Posterior vena cava (tissue), 2 donors: ENCODE measurements at places on chromosomes 6 and 20. TPM values are rescaled to one million over a fixed set of nuclear protein-coding genes. Genes with fewer than 3 reads are reported as not detected.

Gene TCP11
- total RNA-seq, result not detected

Gene BPIFB4
- total RNA-seq, result not detected

Gene BRPF3
- 16.2 TPM for total RNA-seq

Gene MYCT1
- 13.2 TPM for total RNA-seq

Gene WDR27
- 17.1 TPM for total RNA-seq

Gene PXMP4
- 9.0 TPM for total RNA-seq

DNA sequence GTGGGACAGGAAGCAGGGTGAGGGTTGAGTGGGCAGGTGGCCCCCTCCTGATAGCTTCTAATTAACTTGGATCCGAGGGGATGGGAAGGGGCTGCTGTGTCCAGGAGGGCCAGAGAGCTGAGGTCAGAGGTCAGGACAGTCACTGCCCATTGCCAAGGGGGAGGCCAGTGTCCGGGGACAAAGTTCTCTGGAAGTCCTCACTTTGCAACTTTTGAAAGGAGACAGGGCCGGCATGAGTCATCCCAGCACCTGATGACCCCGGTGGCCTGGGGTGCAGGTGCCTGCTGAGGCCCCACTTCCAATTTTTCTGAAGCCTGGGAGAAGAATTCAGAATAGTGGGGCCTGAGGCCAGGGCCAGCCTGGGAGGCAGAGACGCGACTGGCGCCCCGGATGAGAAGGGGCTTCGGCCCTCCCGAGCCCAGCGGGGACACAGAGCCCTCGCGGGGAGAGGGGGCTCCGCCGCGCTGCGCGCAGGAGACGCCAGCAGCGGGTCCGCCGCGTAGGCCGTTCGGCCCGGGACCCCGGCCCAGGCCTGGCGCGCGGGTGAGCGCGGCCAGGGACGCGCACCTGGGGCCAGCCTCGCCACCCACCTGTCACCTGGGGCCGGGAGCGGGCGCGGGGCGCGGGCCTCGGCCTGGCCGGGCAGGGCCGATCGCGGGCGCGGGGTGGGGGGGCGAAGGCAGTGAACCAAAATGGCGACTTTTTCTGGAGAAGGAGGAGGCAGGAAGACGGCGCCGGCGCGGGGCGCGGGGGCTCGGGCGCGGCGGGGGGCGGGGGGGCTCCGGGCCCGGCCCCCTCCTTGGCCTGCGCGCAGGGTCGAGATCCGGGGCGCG, 586 bp downstream of the ZNF512B start:
- peak; percentile 78 for DNase-seq

DNA sequence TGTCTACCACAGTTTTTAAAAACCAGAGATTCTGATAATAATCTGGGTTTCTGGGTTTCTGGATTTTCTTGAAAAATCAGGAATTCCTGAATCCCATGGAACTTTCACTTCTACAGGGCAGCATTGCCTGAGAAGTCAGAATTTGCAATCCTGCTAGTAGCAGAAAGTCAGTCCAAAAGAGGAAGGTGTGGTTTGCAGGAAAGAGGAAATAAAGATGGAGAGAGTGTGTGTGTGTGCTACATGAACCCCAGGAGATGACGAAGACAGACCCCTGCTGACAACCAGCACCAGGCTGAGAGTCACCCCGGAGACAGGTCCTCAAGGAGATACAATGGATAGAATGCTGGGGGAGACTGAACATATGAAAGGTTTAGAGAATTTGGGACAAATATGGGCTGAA, 44.9 kb downstream of the PRND start:
- no peak for DNase-seq

DNA sequence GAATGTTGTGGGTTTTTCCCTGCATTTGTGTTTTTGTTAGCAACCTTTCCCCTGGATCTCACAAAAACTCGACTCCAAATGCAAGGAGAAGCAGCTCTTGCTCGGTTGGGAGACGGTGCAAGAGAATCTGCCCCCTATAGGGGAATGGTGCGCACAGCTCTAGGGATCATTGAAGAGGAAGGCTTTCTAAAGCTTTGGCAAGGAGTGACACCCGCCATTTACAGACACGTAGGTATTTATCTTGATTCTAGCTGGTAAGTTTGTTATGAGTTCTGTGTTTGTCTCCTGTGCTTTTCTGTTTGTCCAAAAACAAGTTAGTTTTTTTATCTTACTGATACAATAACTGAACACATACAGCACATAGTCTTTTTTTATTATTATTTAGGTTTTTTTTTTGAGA, 3.0 kb downstream of the SLC25A27 start:
- DNase-seq, result no peak

- DNase-seq, result no peak
These were observed 11.4 kb upstream of the LOC128125822 start for GRCh38 chr6:63560801-63561287.

- no peak for DNase-seq
These were observed 150.2 kb upstream of the OGFRL1 start for GRCh38 chr6:71138376-71138775.

DNA sequence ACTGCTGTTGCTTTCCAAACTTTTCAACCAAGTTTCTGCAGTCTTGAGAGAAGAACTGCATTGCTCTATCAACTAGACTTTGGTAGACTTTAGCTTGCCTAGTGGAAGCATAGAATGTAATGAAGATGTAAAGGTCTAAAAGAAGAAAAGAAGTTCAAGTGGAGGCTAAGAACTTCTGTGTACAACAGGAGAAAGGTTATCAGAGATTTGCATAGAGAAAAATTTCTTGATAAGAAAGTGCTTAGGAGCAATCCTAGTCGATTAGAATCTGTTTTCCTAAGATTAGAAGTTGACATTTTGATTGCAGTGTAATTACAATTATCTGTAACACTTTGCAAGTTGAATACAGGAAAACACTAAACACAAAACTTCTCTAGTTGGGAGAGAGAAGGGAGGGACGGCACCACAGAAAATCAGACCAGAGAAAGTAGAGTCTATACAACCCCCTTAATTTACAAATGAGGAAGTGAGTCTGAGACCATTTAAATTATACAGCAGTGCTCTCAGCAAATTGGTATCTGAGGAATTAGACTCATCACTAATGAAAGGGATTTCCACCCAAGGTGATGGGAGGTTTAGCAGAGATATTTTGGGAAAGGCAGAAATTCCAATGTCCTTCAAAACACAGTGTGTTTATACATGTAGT, 194.3 kb upstream of the MARCKS start:
- no peak for DNase-seq

- no peak for DNase-seq
These were observed 30.3 kb downstream of the STX7 start for GRCh38 chr6:132482581-132482980.

DNA sequence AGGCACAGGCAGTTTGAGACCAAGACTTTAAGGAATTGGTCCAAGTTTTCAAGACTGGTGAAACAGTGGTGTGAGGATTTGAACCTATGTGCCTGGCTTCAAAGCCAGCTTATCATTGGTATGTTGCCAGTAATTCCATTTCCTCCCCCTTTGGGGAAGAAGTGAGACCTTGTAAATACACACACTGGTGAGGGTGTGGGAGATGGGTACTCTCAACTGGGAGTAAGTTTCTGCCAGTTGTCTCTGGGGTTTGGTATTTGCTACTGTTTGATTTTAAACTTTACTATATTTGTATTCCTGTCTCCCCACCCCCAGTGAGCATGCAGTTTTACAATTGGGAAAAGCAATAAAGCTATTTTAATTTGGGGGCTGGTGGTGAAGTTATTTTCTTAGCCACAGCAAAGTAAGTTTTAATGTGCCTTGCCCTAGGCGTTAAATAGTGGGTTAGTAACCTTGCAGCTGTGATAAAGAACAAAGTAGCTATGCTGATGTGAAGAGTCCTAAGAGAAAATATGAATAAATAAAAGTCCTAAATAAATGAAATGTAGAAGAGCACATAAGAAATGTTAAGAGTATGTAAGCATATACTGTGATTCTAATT, 31.0 kb downstream of the SNX9 start:
- DNase-seq, result no peak

- DNase-seq, result no peak
These were observed 42.6 kb upstream of the SCML4 start for GRCh38 chr6:107866606-107867301.

DNA sequence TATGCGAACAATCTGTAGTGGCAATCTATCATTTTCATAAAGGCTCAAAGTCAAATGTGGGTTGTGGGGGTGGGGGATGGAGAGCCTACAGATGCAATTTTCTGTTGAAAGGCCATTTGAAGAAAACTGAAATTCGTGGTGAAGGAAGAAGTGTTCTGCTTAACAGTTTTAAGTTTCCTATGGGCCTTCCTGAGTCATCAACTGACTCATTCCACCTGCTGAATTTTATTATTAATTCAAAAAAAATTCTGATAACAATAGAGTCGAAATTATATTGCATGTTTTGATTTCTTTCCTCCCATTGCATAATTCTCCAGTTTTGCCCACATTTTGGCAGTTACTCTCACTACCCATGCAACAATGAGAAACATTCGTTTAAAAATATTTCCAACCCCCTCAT, 622.3 kb upstream of the ARID1B start:
- no peak for DNase-seq

- DNase-seq, result no peak
These were observed 1.8 kb upstream of the SLC44A4 start for GRCh38 chr6:31880616-31881015.

DNA sequence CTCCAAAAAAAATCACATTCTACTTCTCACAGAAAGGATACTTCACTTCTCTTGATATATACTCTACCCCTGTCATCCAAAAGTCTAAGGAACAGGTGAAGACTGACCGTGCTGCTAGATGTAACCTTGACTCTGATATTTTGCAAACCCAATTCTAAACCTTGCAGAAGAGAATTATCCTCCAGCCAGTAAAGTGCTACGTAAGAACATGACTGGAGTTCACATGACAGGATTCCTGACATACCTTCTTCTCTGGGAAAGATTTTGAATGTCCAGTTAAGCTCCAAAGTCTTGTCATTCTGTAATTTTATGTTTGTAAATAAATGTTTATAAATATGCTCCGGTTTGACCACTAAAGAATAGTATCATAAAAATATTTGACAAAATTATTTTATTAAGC, 35.8 kb downstream of the BTBD9 start:
- DNase-seq, result no peak

GRCh38 chr20:51036226-51036625, 13.3 kb upstream of the KCNG1 start:
- no peak for DNase-seq

GRCh38 chr6:10398446-10399218, 16.2 kb downstream of the TFAP2A start:
- DNase-seq, result no peak

GRCh38 chr20:49608752-49609670, 41.1 kb upstream of the PTGIS start:
- DNase-seq, result peak; percentile 85
